ENCODE measurements at places on chromosomes 16 and 17. TPM values are rescaled to one million over a fixed set of nuclear protein-coding genes. Genes with fewer than 3 reads are reported as not detected.

The CCL11 gene
- total RNA-seq: not detected

The FBXW10B gene
- total RNA-seq: 0.50 TPM

The TMIGD1 gene
- total RNA-seq: not detected

The AMDHD2 gene
- 37.2 TPM for total RNA-seq

The ZNF205 gene
- total RNA-seq: 16.4 TPM

The NPIPA2 gene
- 0.77 TPM for total RNA-seq

The SLC46A1 gene
- 3.6 TPM for total RNA-seq

The MSL1 gene
- total RNA-seq: 52.4 TPM

The ACSM2A gene
- not detected for total RNA-seq

The CLEC18C gene
- under 0.01 TPM for total RNA-seq

The GRIN2A gene
- under 0.01 TPM for total RNA-seq

The PTX4 gene
- total RNA-seq: not detected

The UMOD gene
- total RNA-seq: not detected

The COG4 gene
- total RNA-seq: 117 TPM

The CEMP1 gene
- total RNA-seq: not detected

The AGRP gene
- not detected for total RNA-seq

The RFFL gene
- 10.1 TPM for total RNA-seq

The TPSG1 gene
- not detected for total RNA-seq

The CES4A gene
- 2.1 TPM for total RNA-seq

The SPEM2 gene
- total RNA-seq: not detected

The RNF135 gene
- 11.3 TPM for total RNA-seq

The ANKFN1 gene
- 0.26 TPM for total RNA-seq

The HOXB8 gene
- total RNA-seq: 0.51 TPM

The EME1 gene
- total RNA-seq: 0.51 TPM

The NLRC3 gene
- total RNA-seq: 0.17 TPM

The ZACN gene
- not detected for total RNA-seq

The DNASE1L2 gene
- total RNA-seq: 0.77 TPM

The SULT1A1 gene
- total RNA-seq: 3.6 TPM

The TP53TG3C gene
- total RNA-seq: not detected

The SEPTIN12 gene
- total RNA-seq: not detected

The CYGB gene
- 12.4 TPM for total RNA-seq

The CAVIN1 gene
- total RNA-seq: 372 TPM

The SEZ6L2 gene
- 1.8 TPM for total RNA-seq

The EVPLL gene
- total RNA-seq: not detected

The SDF2 gene
- 58.5 TPM for total RNA-seq

The TNFRSF17 gene
- total RNA-seq: not detected

The PRKCB gene
- under 0.01 TPM for total RNA-seq

The NACA2 gene
- not detected for total RNA-seq

The PNMT gene
- not detected for total RNA-seq

The TSEN54 gene
- 10.0 TPM for total RNA-seq

The KRT16 gene
- total RNA-seq: not detected

The PRPSAP1 gene
- 32.7 TPM for total RNA-seq

The ARL5C gene
- total RNA-seq: not detected

The CDH8 gene
- total RNA-seq: not detected

The KIF2B gene
- total RNA-seq: not detected

The KRT33A gene
- total RNA-seq: not detected

The CDH3 gene
- not detected for total RNA-seq

The ARSG gene
- total RNA-seq: 8.1 TPM

The ENPP7 gene
- total RNA-seq: not detected

The CHD9NB gene
- 3.6 TPM for total RNA-seq

The CRHR1 gene
- not detected for total RNA-seq

The SLC12A3 gene
- not detected for total RNA-seq

The KRT39 gene
- total RNA-seq: 0.33 TPM

The KRTAP9-8 gene
- not detected for total RNA-seq

The ADORA2B gene
- total RNA-seq: 10.5 TPM

The ITGAX gene
- under 0.01 TPM for total RNA-seq

The PPM1E gene
- total RNA-seq: 0.50 TPM

The RAB26 gene
- total RNA-seq: 0.51 TPM

All from fibroblast of lung (primary cell).